ENCODE measurements at places on chromosomes 4 and X.
A peak's percentile ranks its signal among the peaks of the same experiment; 100 is the strongest.

GRCh38 chr4:111722213-111722720 is 423.0 kb upstream of the FAM241A start:
- no peak for DNase-seq

GRCh38 chr4:4330794-4331193 is 40.7 kb downstream of the ZBTB49 start:
- no peak for DNase-seq

DNA sequence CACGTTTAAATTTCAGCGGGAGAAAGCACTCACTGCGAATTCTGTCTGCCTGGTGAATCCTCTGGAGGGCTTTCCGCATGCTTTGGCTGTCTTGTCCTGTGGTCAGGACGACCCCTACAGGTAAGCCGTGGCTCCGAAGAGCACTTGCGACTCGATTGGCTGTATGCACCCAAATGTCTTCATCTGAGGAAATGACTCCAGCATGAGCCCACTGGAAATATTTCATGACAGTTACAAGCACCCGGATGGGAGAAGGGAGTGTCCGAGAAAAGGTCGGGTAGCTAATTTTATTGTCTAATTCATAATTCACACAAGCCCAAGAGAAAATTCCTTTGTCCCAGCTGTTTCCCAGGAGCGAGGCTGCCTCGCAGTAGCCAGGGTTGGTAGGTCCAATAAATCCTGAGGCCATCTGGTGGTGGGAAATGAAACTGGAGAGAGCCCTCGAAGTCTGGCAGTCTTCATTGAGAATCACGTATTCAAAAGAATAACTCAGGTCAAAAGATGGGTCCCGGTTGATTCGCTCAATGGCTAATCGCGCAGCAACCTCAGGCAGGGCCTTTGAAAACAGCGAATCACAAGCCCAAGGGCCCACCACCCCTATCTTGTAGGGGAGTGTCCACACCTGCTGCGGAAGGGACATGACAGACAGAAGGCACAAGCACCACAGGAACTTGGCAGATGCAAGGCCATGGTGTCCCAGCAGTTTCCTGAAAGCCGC is 6.6 kb downstream of the GUCY2F start:
- DNase-seq = peak; percentile 29

GRCh38 chr4:185809121-185809520 is 2.9 kb downstream of the SORBS2 start:
- DNase-seq = no peak

- DNase-seq = no peak
Measured at GRCh38 chr4:176872461-176872860, 79.7 kb upstream of the VEGFC start.

All from ACHN (cell line).